Esophagus squamous epithelium (tissue), 5 donors: ENCODE measurements at places on chromosomes 6 and 20.

DNA sequence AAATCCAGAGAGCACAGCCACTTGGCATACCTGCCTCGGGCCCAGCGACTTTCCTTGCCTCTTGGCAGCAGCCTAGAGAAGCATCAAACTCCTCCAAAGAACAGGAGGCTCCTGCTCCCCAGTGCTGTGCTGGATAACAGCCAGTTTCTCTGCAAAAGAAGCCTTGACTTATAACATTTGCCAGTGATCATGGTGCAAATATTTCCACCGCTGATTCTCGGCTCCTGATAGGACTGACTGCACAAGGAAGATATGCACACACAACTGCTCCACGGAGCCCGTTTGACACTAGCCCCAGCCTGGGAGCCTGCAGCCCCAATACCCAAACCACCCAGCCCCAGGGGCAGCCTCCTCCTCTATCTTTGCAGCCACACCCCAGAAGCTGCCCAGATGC is 17.5 kb downstream of the ACSS1 start:
- no peak for DNase-seq

GRCh38 chr20:48794816-48795457 is 32.9 kb downstream of the PREX1 start:
- DNase-seq: no peak

DNA sequence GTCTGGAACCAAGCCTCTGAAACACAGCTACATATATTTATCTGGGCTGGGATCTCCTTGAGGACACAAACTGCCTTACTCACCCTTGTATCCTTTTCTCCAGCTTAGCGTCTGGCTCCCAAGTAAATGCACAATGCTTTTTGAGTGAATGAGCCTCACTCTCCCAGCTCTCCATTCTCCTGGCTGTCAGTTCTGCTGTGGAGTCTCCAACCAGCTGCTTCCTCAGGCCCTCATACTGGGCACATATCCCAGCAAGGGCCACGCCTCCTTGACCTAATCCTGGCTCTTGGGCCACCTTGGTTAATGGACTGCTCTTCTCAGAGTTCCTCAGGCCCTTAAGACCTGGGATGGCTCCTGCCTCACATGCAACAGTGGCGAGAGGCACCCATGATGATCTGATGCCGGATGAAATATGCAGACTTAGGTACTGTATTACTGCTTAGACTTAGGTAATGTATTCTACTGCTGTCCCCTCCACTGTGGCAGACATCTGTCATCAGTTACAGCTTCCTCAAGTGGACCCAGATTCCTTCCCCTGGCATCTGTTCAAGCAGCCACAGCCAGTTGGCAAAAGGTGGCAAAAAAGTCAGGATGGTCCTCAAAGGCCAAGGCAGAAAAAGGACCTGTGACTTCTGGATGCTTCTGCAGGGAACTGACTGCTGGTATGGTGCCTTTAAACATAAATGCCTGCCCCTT is 16.5 kb downstream of the SNHG17 start:
- no peak for DNase-seq

DNA sequence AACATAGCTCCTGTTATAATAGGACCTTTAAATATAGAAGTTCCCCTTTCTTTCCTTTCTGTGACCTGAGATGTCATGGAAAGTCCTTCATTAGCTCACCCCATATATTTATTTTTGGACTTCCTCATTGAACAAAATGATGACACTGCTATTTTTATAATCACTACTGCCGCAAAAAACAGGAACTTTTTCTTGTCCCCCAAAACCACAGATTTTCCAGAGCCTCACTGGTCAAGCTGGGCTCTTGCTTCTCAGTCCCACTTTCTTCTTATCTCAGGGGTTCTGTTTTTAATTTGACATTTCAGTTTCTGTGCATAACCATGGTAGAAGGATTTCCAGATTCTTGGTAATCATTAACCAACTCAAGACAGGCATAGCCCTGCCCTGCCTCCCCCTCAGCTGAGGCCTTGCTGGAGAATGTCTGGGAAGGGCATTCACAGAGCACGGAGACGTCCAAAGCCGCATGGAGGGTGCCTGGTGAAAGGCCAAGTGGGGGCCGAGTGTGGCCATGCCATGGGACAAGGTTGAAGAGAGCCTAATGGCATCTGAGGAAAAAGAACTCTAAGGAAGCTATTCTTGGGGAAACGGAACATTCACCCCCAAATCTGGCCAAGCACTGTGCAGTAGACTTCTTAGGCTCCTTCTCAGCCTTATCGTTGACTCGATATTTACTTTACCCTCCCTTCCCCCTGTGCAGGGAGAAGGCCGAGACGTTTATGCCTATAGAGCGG is 73.7 kb downstream of the EDN1 start:
- no peak for DNase-seq

DNA sequence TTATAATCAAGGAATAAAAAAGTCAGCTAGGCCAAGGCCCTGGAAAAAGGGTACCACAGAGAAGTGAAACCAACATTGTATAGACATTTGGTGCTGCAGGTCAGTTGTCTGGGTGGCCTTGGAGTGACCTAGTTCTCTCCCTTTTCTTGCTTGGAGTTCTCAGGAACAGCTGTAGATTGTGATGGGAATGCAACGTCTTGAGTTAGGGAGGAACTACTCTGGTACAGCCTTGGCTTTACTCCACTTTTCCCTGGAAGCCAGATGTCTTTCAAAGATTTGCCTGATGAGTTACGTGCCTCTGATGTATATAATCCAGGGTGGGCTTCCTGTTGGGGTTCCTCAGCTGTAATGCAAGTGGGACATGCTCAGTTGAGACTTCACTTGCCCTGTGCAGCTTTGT is 694.7 kb downstream of the HTR1B start:
- no peak for DNase-seq

DNA sequence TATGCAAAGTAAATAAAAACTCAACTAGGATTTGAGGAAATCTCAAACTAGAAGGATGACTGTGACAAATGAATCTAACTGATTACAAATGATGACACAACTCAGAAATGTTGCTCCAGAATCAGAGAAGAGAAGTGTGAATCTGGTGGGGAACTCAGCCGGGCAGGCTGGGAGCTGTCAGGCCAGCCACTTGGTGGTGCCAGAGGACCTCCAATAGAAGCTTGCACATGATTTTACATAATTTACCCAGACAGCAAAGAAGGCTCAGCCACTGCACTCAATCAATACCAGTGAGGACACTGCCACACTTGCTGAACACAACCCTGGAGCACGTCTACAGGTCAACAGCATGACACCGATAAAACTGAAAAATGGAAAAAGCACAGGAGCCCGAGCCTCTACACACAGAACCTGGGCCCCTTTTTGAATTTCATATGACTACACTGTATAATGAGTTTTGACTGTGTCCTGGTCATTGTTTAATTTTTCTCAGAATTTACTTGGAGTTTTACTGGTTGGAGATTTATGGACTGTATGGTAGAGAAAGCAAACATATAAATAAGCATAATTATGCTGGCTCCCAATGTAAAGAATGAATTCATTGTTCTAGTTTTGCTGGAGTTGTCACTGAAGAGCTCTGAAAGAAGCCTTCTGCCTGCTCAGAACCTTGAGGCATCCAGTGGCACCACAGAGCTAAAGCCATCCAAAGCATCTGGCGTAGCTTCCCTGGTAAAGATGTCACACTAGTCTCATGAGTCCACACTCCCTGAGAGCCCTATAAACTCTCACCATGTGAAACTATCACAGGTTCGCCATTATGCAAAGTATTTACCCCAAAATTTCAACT is 296.5 kb downstream of the THBS2 start:
- DNase-seq: no peak

GRCh38 chr6:33144373-33144772 is 47.9 kb downstream of the COL11A2 start:
- DNase-seq: no peak

- DNase-seq: no peak
Observed at GRCh38 chr6:155549928-155550327, 94.3 kb upstream of the NOX3 start.

GRCh38 chr20:52033313-52033712 is 158.3 kb downstream of the ZFP64 start:
- no peak for DNase-seq

GRCh38 chr6:139721954-139722353 is 347.5 kb upstream of the CITED2 start:
- no peak for DNase-seq

GRCh38 chr6:49462071-49462470 is 982 bp downstream of the MMUT start:
- DNase-seq: no peak

DNA sequence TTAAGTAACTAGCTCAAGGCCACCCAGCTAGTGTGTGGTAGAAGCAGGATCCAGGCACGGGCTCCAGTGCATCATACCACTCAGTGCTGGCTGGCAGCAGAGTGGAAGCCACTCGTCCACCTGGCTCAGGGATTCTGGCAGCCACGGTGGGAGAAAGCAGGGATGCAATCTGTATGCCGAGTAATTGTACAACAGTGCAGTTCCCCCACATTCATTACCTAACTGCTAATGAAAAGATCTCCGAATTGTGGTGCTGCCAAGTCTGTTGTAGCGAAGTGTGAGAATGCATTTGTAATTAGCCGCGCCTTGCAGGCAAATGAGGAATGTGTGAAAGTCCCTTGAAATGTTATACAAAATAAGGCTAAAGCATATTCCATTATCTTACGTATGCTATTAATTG is 29.0 kb downstream of the KCNG1 start:
- DNase-seq: no peak

GRCh38 chr6:25172819-25173218 is 106.4 kb upstream of the CARMIL1 start:
- no peak for DNase-seq

GRCh38 chr6:22466665-22467245 is 102.6 kb upstream of the HDGFL1 start:
- no peak for DNase-seq

GRCh38 chr20:9912858-9913434 is 74.1 kb upstream of the PAK5 start:
- DNase-seq: no peak

DNA sequence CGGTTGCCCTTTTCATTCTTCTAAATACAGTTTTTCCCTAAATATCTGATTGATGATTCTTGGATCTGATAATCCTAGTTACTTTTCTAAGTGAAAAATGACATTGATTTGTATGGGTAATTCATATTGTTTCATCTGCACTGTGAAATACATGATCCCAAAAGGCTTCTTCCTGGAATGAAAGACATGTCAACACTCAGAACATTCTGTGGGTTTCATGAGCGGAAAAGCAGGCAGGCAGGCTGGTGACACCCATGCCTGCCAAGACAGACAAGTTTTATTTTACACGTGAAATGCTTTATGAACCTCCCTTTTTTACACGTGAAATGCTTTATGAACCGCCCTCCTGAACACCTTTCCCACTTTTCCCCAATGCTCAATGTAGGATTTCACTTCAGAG is 105.0 kb downstream of the PRKN start:
- no peak for DNase-seq

- no peak for DNase-seq
Observed at GRCh38 chr20:53592992-53593465, 610 bp downstream of the ZNF217 start.

- no peak for DNase-seq
Observed at GRCh38 chr6:111499269-111499793, 16.3 kb upstream of the REV3L start.

- no peak for DNase-seq
Observed at GRCh38 chr6:84193114-84193708, 34.2 kb downstream of the CEP162 start.

DNA sequence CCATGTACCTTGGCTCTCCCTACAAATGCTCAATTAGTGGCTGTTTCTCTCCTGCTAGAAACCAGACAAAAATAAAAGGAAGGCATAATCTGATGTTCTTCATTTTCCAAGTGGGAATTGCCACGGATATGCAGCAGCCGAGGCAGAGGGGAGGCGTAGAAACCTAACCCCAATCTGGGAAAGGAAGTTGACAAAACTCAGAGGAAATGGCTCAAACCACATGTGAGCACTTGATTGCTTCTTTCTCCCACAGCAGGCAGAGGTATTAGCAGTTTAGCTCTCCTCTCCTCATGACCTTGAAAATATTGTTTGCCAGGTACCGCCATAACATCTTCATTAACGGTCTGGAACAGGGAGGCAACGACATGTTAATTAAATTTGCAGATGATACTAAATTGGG is 3.8 kb upstream of the MLN start:
- no peak for DNase-seq

DNA sequence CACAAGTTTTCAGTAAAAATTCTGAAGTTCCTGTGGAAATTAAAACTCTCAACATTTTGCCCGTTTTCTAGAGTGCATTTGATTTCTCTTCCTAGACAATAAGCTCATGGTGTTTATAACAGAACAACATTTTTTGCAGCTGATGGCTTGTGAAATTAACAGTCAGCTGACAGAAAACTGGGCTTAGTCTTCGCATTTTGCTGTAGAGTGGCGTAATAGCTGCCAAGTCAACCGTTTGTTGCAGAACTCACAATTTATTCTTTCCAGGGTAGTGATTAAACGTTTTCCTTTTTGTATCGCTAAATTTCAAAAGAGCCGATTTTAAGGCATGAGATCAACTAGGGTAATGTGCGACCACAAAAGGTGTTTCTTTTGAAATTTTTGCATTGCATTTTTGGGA is 1.4 kb downstream of the SPO11 start:
- no peak for DNase-seq

GRCh38 chr6:121482004-121482693 is 46.7 kb downstream of the GJA1 start:
- DNase-seq: no peak

DNA sequence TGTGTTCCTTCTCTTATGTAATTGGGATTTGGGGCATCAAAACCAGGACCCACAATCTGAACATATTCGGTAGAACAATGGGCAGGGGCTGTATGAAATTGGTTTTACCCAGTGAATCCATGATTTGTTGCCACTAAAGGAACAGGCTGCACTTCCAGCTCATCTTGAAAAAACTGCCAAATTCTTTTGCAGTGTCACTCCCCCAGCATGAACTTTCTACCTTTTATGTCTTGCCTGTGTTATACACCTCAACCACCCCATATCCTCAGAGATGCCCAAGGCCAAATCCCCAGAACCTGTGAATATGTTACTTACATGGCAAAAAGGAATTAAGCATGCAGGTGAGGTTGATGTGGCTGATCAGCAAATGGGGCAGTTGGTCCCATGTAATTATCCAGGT is 280.2 kb upstream of the ECI2 start:
- DNase-seq: no peak

GRCh38 chr6:97053643-97054411 is 129.3 kb downstream of the KLHL32 start:
- no peak for DNase-seq

DNA sequence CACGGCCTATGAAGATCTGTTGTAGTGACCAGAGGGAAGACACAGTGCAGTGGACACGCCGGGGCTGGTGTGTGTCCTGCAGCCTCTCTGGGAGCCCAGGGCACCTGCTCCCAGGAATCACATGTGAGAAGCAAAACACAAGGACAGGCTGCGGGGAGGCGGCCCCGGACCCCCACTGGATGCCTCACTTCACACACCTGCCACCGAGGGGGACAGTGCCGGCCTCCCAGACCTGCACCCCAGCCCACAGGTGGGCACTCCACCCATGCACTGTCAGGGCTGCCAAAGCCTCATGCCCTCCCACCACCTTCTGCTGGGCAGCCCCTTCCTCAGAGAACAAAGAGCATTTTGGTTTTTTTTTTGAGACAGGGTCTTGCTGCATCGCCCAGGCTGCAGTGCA is 27.4 kb downstream of the FRMD1 start:
- DNase-seq: no peak

GRCh38 chr20:60903325-60903971 is 348.6 kb upstream of the CDH4 start:
- DNase-seq: no peak

- DNase-seq: no peak
Observed at GRCh38 chr6:26278536-26278935, 86.5 kb upstream of the BTN3A2 start.
